ENCODE measurements at places on chromosomes 5 and 9.

DNA sequence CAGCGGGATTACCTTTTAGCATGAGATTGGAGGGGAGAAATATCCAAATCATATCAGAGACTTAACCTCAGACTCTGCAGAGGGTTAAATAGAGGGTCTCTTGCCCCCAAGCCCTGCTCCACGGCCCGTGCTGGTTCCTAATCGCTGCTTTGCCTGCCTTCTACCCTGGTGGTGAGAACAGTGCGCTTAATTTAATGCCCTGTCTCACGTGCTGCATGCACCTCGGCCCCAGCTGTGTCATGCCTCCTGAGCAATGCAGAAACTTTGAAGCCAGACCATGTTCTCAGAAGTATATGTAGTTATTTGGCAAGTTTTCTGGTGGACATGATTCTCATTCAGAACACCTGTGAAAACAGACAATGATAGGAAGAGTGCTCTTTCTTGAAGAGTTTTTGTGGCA lies 1.4 kb downstream of the OTULIN start:
- no peak for DNase-seq
- H3K4me1 ChIP-seq = peaks cover 3% of the 10 kb centered on the region

- peaks cover 4% of the 10 kb centered on the region for H3K4me1 ChIP-seq
- H3K27ac ChIP-seq = no peak overlapping the region
- DNase-seq = no peak
Measured at GRCh38 chr9:15276328-15276938, 30.6 kb downstream of the TTC39B start.

DNA sequence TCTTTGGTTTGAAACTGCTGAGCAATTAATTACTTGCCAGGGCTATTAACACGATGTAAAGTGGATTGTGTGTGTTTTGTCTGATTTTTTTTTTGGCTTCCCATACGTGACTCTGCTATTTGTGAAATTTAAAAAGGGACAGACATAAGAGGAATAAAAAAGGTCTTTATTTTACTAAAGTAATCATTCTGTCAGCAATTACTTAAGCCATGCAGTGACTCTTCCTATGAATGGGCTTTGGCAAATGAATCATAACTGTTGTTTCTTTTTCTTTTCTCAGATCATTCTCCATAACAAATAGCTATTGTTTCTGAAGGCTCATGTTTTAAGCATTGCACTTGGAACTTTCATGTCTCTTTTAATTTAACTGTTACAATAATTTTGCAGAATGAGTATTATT lies 461.3 kb upstream of the RORB start:
- no peak overlapping the region for H3K4me3 ChIP-seq
- no peaks in the 10 kb centered on the region for H3K4me1 ChIP-seq
- no peak overlapping the region for H3K27ac ChIP-seq
- no peaks in the 10 kb centered on the region for H3K36me3 ChIP-seq

DNA sequence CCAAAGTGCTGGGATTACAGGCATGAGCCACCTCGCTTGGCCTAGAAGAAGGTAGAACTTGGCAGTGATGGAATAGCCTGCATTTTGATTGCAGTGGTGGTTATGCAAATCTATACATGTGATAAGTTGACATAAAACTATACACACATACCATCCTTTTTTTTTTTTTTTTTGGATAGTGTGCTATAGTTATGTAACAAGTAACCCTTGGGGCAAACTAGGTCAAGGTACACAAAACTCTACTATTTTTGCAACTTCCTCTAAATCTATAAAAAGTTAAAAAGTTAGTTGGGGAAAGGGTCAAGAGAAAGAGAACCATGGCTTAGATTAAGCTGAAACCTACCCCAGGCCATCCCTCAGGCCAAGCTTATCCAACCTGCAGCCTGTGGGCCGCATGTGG lies 11.1 kb downstream of the TRIM14 start:
- no peak overlapping the region for H3K4me3 ChIP-seq
- DNase-seq = no peak
- H3K4me1 ChIP-seq = no peaks in the 10 kb centered on the region
- no peak overlapping the region for H3K27ac ChIP-seq

DNA sequence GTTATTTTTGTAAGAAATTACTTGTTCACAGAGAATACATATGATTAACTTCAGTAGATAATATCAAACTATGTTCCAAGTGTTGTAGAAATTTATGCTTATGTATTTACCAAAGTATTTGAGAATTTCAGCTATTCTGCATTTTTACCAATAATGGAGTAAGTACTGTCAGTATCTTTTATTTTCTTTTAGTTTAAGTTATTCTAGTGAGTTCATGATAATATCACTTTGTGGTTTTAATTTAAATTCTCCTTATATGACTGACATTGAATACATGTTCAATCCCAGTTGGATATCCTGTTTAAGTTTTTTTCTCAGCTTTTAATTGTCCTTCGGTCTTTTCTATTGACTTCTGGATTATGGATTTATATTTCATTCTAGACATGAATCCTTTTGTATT lies 1024.6 kb downstream of the EFNA5 start:
- no peaks in the 10 kb centered on the region for H3K4me1 ChIP-seq
- no peak overlapping the region for H3K27ac ChIP-seq
- H3K4me3 ChIP-seq = no peak overlapping the region
- no peak for DNase-seq

- H3K36me3 ChIP-seq = no peaks in the 10 kb centered on the region
- no peak overlapping the region for H3K4me3 ChIP-seq
- peaks cover under 1% of the 10 kb centered on the region for H3K4me1 ChIP-seq
- H3K27me3 ChIP-seq = no peaks in the 10 kb centered on the region
- DNase-seq = peak; percentile 66
Measured at GRCh38 chr5:142748568-142749249, 21.5 kb upstream of the ARHGAP26 start.

GRCh38 chr5:95718203-95718602 lies 12.9 kb upstream of the RHOBTB3 start:
- no peaks in the 10 kb centered on the region for H3K36me3 ChIP-seq
- no peak overlapping the region for H3K4me3 ChIP-seq
- H3K27me3 ChIP-seq = no peaks in the 10 kb centered on the region
- H3K4me1 ChIP-seq = no peaks in the 10 kb centered on the region

DNA sequence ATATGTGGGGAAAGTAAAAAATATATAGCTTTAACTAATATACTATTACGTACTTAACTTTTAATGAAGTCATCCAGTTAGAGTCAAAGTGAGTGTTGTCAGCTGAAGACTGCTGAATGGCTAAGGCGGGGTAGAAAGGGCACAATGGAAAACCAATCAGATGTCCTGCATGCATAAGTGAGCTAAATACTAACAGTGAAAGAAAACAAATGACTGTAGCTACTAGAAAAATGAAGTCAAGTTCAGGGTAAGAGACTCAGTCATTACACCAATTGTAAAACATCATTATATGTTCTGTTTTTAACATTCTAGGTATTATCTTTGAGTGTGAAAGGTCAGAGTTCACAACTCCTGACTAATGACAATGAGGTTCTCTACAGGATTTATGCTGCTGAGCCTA lies 295.2 kb downstream of the ADGRV1 start:
- H3K36me3 ChIP-seq = 0 out of 2 replicates have a peak, but pooled peaks cover 2% of the 10 kb centered on the region
- no peak for DNase-seq
- H3K4me1 ChIP-seq = no peaks in the 10 kb centered on the region
- H3K4me3 ChIP-seq = no peak overlapping the region
- no peaks in the 10 kb centered on the region for H3K27me3 ChIP-seq
- no peak overlapping the region for H3K27ac ChIP-seq

DNA sequence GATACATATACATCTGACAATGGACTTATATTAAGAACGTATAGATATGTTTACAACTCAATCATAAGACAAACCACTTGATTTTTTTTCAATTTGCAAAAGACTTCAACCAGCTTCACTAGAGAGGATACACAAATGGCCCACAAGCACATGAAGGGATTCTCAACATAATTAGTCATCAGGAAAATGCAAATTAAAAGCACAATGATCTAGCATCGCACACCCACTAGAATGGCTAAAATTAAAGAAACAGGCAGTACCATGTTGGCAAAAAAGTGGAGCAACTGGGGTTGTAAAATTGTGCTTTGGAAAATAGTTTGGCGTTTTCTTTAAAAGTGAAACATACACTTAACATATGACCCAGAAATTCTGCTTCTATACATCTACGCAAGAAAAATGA lies 80.0 kb upstream of the TRIO start:
- no peaks in the 10 kb centered on the region for H3K27me3 ChIP-seq
- H3K27ac ChIP-seq = no peak overlapping the region
- no peaks in the 10 kb centered on the region for H3K4me1 ChIP-seq
- H3K36me3 ChIP-seq = no peaks in the 10 kb centered on the region
- no peak for DNase-seq

- no peaks in the 10 kb centered on the region for H3K36me3 ChIP-seq
- no peaks in the 10 kb centered on the region for H3K4me1 ChIP-seq
- H3K27me3 ChIP-seq = no peaks in the 10 kb centered on the region
- H3K4me3 ChIP-seq = no peak overlapping the region
- no peak overlapping the region for H3K27ac ChIP-seq
- DNase-seq = no peak
Measured at GRCh38 chr9:70127540-70128416, 84.1 kb downstream of the MAMDC2 start.

DNA sequence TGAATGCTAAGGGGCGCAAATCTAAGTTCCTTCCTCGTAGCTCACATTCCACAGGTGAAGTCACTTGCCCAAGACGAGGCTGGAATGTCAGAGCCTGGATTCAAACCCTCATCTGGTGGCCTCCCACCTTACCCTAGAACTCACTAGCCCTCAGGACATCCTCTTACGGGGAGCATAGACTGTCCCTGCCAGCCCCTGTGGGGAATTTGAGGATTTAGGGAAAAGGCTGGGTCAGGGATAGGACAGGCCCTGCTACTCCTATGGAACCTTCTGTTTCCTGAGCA lies 45.0 kb downstream of the IRF1 start:
- no peak overlapping the region for H3K4me3 ChIP-seq
- no peaks in the 10 kb centered on the region for H3K27me3 ChIP-seq
- H3K27ac ChIP-seq = 0 out of 2 replicates have a peak overlapping the region, but pooled peaks have one; percentile 7
- peaks cover 9% of the 10 kb centered on the region for H3K4me1 ChIP-seq

GRCh38 chr5:132408965-132409364 lies 39.5 kb downstream of the SLC22A5 start:
- no peaks in the 10 kb centered on the region for H3K36me3 ChIP-seq
- H3K27me3 ChIP-seq = 0 out of 2 replicates have a peak, but pooled peaks cover 3% of the 10 kb centered on the region
- no peak overlapping the region for H3K4me3 ChIP-seq
- no peak for DNase-seq
- H3K4me1 ChIP-seq = peaks cover 4% of the 10 kb centered on the region

DNA sequence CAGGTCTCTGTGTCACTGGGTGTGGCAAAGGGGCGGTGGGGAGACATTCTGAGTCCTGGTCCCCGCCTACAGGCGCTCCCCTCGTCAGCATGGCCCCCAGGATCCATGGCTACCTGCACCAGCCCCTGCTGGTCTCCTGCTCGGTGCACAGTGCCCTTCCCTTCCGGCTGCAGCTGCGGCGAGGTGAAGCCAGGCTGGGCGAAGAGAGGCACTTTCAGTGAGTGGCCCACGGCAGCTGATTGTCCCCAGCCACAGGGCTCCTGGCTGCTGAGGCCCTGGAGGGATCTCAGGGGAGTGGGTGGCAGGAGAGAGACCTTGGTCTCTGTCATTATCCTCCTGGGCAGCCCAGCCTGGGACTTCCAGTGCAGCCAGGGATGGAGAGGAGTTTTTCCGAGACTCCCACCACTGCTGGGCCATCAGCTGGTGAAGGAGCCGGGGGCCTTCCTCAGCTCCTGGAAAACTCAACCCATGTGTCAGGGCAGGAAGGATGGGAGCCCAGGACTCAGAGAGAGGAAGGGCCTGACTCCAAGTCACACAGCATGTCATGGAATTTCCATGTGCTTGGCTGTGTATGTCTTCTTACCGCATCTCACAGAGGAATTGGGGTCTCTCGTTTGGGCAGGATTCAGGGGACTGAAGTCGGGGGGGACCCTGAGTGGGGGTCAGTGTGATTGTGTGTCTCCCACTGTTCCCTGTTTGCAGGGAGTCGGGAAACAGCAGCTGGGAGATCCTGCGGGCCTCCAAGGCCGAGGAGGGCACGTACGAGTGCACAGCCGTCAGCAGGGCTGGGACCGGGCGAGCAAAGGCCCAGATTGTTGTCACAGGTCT lies 37.4 kb downstream of the HMCN2 start:
- H3K36me3 ChIP-seq = peaks cover 13% of the 10 kb centered on the region
- H3K4me1 ChIP-seq = no peaks in the 10 kb centered on the region
- H3K27me3 ChIP-seq = no peaks in the 10 kb centered on the region

- H3K27ac ChIP-seq = no peak overlapping the region
- no peak for DNase-seq
- H3K36me3 ChIP-seq = no peaks in the 10 kb centered on the region
- no peak overlapping the region for H3K4me3 ChIP-seq
- H3K4me1 ChIP-seq = no peaks in the 10 kb centered on the region
- H3K27me3 ChIP-seq = no peaks in the 10 kb centered on the region
Measured at GRCh38 chr9:110601098-110601497, 21.6 kb upstream of the SVEP1 start.
